ENCODE measurements at places on chromosomes 11 and 22. TPM values are rescaled to one million over a fixed set of nuclear protein-coding genes. Genes with fewer than 3 reads are reported as not detected.

CBX6 gene
- 43.9 TPM for total RNA-seq

DNA sequence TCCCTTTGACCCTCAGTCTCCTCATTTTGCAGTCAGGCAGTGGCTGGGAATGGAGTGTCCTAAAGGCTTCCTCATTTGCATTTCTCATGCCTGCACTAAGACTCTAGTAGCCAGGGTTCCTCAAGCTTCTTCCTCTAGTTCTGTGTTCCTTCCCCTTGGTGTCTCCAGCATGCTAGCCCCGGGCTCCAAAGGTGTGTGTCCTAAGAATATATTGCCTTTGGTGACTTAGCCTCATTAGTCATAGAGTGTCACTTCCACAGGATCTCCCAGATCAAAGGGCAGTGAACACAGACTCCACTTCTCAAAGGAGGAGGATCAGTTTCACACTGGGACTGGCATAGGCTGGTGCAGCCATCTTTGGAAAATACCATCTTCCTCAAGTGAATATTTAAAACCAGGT is 21.4 kb upstream of the ACER3 start:
- no peak for DNase-seq

GRCh38 chr11:130846606-130847005 is 69.7 kb downstream of the SNX19 start:
- DNase-seq: no peak

DNA sequence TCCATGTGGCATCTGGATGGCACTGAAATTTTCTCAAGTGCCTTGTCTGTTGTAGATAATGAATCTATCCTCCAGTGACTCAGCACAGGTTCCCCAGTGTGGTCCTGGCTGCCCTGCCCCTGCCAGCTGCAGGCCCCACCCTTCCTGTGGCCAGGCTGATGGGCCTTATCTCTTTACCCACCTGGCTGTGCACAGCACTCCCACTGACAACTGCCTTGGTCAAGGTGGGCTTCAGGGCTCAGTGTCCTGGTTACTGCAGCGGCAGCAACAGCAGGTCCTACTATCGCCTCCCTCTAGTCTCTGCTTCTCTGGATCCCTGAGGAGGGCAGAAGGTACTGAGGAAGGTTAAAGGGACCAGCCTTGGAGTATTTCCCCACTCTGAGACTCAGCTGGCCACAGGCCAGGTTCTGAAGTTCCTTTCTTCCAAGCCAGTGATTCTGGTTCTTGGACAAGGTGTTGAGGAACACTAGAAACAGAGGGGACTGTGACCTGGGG is 3.1 kb downstream of the HMBS start:
- DNase-seq: peak; percentile 9

GRCh38 chr11:107136892-107137291 is 118.6 kb upstream of the GUCY1A2 start:
- no peak for DNase-seq

All from heart left ventricle (tissue), 16 donors.